Inflammatory macrophage (primary cell): ENCODE measurements at places on chromosomes 3 and 15.
A peak's percentile ranks its signal among the peaks of the same experiment; 100 is the strongest.

DNA sequence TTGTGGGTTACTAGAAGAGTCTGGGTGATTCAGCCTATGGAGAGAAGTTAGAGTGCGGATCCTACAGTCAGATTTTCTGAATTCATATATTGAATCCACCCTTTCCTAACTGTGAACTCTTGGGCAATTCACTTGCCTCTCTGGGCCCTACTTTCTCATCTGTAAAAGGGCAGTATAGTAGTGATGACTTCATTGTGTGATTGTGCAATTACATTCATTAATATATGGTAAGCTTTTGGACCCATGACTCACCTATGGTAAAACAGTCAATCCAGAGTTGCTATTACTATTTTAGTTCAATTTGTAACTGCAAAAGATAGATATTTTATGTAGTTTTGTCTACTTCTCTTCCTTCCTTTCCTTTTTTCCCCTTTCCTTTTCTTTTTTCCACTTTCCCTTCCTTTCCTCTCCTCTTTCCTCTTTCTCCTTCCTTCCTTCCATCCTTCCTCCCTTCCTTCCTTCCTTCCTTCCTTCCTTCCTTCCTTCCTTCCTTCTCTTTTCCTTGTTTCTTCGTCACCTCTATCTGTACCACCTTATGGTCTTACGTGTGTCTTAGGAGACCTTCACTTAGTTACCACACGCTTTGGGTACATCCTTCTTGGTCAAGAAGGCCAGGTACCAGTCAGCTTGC lies 37.0 kb downstream of the GMNC start:
- no peak for DNase-seq

- peak; percentile 60 for DNase-seq
Observed at GRCh38 chr15:69359722-69360121, 54.4 kb upstream of the KIF23 start.

- DNase-seq: no peak
Observed at GRCh38 chr15:39957481-39957880, 23.6 kb downstream of the EIF2AK4 start.

DNA sequence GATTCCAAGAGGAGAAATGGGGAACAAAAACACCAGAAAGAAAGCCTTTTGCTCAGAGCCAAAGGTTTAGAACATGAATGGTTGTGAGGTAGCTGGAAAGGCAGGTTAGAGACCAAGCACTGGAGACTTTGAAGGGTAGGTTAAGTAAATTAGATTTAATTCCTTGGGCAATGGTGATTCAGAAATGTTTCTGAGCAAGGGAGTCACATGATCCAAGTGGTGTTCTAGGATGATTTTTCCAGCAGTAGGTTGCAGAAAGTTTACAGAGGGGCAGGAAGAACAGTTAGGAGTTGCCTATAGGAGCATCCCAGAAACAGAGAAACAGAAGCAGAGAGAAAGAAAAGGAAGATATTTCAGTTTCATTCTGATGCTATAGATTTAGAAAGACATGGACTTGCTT lies 139.8 kb downstream of the WDR76 start:
- DNase-seq: no peak

DNA sequence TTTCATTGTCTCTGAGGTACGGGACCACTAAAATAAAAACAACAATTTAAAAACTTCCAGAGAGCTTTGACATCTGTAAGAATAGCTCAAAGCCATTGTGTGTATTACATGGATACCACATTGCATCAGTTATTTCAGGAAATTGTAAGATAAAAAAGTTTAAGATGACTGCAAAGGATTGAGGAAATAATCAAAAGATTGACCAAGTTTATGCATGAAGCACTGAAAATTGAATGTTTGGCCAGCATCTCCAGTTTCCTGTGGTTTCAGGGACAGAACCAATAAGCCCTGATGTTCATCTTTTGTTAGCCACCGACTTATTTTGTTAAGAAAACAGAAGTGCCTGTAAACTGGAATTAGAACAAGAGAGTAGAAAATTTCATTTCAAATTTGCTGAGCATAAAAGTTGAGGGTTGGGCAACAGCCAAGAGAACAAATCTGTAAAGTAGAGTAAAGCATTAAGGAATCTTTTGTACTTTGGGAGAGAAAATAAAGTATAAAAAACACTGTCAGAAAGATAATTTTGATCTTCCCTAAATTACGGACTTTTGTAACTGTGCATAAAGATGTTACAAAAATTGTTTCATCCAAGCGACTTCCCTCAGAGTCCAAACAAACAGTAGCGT lies 211.5 kb upstream of the P2RY1 start:
- DNase-seq: peak; percentile 6
